Activated naive CD4-positive, alpha-beta T cell treated with anti-CD3 and anti-CD28 coated beads, Interleukin-2, amount 50 U/mL, for 16 hours (primary cell): ENCODE measurements at places on chromosomes 4 and X.

DNA sequence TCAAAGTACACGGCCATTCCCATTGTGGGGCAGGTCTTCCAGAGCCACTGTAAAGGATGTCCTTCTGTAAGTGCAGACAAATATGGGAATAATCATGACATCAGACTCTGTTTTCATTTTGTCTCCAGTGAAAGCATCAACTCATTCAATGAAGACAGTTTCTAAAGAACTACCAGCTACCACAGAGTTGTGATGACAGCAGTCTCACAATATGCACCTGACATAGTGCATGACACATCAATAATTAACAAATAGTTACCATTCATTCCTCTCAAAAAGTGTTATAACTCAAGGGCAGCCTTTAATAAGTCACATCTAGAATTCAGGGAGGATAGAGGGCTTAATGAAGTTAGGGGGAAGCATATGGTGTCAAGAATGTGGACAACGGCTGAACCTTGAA is 20.2 kb downstream of the MTTP start:
- no peak for DNase-seq

- DNase-seq: no peak
Observed at GRCh38 chr4:173367946-173368345, 2.8 kb upstream of the SAP30 start.

- no peak for DNase-seq
Observed at GRCh38 chrX:154652311-154653047, 900 bp downstream of the CTAG2 start.

DNA sequence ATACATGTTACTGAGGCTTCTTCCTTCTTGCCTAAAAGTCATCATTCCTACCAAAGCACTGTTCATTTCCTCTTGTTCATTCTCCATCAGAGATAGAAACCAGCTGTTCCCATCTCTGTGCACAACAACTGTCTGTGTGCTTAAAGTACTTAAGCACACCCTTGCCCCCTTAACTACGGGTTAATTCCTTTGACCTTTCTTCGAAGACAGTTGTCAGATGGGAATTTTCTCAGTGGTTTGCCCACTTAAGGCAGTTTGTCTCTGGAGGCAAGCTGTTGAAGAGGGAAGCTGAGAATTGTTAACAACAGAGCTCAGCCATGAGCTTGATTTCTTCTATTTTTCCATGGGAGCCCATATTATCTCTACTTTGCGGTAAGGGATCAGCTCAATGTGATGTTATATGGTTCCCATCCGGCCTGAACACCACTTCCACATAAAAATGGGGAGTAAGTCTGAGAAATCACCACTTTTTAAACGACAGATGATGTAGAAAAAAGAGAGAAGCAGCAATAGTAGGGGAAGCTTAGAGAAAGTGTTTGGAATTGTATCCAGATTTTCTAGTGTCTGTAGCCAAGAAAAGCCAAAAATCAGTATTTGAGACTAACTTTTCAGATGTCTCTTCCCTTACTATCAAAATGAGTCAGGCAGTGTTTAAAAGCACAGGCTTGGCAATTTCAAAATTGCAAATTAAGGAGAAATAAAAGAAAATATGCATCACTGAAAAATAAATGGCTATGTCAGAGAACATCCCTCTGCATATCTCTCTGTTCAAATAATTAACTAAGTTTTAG is 194.4 kb downstream of the SLIT2 start:
- no peak for DNase-seq

GRCh38 chr4:56651056-56651350 is 30.1 kb downstream of the HOPX start:
- DNase-seq: no peak

DNA sequence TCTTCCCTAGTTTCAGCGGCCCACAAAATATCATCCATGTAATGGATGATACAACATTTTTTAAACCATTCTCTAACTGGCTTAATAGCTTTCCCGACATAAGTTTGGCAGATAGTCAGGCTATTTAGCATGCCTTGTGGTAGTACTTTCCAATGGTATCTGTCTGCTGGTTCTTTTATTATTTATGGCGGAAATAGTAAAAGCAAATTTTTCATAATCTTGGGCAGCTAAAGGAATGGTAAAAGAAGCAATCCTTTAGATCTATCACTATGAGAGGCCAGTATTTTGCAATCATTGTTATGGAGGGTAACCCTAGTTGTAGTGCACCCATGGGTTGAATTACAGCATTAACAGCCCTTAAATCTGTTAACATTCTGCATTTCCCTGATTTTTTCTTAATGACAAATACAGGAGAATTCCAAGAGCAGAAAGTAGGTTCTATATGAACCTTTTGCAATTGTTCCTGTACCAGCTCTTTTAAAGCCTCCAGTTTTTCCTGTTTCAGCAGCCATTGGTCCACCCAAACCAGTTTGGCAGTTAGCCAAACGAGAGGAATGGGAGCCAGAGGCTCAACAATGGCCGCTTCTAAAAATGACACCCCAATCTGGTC is 14.3 kb upstream of the HSD17B11 start:
- no peak for DNase-seq

DNA sequence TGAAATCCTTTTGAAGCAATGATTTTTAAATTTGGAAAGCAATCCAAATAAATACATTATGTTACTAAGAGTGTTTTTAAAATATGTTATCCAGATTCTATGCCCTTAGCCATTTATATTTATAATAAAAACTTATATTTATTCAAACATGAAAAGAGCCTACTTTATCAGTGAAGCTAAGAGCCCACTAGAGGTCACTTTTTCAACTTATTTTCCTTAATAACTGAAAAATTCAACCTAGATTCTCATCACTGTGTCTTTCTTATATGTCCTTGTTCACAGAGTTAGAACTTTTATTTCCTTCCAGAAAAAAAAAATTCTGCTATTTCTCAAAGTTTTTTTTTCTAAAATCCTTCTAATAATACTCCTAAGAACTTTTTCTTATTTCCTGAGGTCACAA is 23.9 kb downstream of the PRDM8 start:
- no peak for DNase-seq

DNA sequence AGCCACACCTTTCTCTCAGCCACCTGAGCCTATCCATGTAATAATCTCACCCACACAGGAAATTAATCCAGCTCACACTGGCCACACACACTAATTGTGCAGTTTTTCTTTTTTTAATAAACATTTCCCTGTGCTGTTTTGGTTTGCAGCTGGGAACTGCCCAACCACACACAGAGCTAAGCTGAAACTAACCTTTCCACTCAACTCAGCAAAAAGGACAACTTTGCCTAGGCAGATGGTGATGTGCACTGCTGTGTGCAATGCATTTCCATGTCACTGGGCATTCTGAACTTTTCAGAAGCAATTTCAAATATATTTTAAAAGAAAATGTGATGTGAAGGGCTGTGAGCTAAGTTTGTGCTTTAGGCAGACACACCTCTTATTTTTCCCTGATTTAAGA is 70.0 kb upstream of the TLL1 start:
- DNase-seq: no peak

GRCh38 chr4:5836943-5837342 is 55.9 kb downstream of the CRMP1 start:
- DNase-seq: no peak
